Prostate gland (tissue), 2 donors: ENCODE measurements at places on chromosomes 16 and 17.

DNA sequence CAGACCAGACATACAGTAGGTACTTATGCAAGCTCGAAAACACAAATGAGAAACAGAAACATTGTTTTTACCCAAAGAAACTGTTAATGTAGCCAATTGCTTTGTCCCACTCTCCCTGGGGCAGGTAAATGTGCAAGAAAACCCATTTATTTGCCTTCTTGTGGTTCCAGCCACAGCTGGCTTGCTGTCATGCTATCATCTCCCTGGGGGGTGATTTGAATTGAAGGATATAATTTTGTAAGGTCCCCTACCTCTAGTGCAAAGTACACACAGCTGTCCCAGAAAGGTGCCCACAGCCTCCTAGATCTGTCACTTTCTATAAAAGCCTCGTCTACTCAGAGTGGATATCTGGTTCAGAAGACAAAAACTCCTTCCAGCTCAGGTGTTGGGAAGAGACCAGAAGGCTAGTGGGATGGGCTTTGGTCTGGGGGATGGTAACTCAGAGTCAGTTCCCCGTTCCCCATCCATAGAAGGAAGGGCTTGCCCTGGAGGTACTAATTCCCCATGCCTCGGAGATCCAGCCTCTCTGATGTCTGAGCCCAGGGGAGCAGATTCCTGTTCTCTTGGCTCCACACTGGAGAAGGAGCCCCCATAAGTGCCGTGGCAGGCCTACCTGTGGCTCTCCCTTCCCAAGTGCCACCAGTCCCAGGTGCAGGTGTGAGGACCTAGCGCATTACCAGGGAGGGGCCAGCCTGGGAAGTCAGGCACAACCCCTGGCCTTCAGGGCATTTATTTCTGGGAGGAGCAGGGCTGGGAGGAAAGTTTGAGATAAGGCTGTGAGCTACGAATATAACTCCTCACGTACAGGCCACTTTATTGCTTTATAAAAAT, 2.4 kb upstream of the PRR15L start:
- DNase-seq, result no peak

GRCh38 chr16:51941412-51941811, 605.5 kb downstream of the TOX3 start:
- no peak for DNase-seq

DNA sequence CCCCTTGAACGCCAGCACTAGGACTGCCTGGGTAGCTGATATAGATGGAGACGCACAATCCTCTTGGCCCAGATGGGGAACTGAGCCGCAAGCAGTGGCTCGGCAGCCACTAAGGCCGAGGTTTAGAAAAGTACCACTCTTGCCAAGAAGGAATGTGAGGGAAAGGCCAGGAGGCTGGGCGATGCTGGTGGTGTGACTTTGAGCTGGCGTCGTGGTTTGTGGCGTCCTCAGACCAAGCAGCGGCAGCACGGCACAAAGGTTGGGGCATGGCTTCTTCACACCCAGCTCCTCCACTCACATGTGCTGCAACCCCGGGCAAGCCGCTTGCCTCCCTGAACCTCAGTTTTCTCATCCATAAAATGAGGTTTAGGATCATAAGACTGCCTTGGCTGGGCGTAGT, 15.6 kb downstream of the DCAKD start:
- DNase-seq, result no peak

GRCh38 chr17:7307686-7308624, 527 bp downstream of the EIF5A start:
- no peak for DNase-seq

GRCh38 chr16:76696876-76697275, 419.7 kb downstream of the CNTNAP4 start:
- DNase-seq, result no peak

DNA sequence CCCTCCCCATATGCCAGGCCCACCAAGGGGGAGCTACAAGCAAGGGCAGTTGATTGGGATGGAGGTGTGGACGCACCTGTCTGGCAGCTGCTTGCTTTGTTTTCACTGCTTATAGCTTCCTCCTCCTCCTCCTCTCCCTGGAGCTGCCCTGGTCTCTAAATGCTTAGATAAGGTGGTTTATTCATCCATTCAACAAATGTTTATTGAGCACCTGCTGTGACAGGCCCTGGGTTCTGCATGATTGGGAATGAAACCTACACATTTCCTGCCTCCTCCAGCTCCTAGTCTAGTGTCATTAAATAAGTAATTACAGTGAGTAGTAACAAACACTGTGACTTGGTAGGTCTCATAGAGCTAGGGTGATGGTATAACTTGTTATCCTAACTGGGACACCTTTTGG, 17.4 kb upstream of the MAP3K14 start:
- no peak for DNase-seq

DNA sequence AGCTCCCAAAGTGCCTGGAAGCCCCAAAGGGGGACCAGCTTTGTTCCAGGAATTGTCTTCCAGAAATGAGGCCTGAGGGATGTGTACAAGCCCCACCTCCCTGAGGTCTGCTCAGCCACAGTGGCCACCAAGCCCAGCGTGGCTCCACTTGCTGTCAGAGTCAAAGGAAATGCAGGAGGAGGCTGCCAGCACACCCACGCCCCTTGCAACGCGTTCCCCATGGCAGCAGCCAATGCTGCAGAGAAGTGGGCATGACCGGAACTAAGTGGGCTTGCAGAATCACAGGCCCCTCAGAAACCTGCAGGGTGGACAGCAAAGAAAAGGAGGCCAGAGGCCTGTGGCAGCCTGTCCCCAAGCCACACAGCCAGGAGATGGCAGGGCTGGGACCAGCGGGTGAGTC, 320.8 kb downstream of the FOXL1 start:
- no peak for DNase-seq

DNA sequence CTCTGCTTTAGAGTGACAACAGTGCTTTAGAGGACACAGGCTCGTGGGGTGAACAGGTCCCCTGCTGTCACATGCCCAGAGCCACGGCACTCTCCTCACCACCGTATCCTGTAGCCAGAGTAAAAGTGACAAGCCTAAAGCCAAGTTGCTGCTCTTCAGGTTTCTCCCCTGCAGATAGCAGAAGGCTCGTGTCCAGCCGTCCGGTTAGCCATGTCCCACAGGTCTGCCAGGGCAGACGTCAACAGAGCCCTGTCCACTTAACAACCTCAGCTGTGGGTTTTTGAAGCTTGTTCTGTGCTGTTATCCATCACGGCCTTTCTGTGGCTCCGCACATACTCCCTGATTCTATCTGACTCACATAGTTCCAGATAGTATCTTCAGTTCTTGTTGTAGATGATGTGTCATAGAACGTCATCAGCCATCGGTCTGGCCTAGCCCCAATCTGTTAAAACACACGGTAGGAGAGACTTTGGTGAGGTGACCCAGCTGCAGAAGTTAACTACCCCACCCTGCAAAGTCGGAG, 100.7 kb downstream of the SOCS1 start:
- DNase-seq, result no peak

DNA sequence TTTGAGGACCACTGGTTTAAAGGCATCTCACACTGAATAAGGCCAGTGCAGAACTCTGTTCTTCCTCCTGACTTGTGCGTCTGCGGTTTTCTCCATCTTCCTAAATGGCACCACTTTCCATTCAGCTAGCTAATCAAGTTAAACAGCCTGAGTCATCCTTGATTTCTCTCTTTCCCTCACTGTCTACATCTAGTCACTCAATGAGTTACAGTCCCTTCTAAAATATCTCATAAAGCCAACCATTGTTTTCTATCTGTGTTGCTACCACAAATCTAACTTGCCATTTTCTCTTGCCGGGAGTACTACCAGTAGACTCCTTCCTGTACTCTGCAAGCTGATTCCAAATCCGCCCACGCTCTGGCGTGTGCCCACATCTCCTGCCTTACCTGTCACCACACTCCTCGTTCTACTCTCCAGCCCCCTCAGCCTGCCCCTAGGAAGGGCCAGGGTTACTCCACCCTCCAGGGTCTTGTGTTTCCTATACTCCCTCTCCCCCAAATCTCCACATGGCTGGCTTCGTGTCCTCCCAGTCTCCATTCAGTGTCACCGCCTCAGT, 324.5 kb downstream of the SNX29 start:
- DNase-seq, result no peak

DNA sequence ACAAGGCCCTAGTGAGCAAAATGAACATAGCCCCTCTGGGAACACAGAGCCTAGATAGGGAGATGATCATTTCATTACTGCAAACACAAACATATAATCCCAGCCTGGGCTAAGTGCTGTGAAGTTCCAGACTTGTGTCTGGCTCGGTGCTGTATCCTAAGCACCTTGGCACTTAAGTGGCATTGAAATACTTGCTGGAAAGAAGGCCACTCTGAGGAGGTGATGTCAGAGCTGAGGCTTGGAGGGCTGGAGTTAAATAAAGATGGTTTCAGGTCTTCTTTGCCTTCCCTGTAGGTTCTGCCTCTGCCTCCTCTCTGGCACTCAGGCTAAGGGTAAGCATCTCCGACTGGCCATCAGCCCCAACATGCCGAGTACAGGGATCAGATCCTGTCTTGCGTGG, 2.4 kb upstream of the CACNA1G start:
- no peak for DNase-seq

GRCh38 chr16:7044331-7044730, 288.3 kb upstream of the RBFOX1 start:
- DNase-seq, result no peak

DNA sequence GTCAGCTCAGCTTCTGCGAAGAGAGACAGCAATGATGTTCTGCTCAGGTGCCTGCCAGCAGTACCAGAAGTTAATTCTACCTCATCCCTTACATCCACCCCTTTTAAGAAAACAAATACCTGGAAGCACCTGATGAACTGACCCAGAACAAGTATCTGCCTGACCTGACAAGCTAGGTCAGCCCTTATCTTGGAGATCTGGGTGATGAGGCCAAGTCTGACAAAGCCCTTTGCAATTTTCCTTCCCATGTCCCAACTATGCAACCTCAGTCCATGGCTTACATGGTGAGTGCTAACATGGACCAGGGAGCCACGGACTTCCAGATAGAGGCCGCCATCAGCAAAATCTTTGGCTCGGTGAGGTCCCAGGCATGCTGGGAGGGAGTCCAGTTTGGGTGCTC, 3.6 kb downstream of the ACADVL start:
- DNase-seq, result no peak

- no peak for DNase-seq
These were observed 26.0 kb upstream of the LASP1NB start for GRCh38 chr17:38899421-38899820.

- peak; percentile 16 for DNase-seq
These were observed 188.6 kb upstream of the PSMD7 start for GRCh38 chr16:74107795-74108610.

DNA sequence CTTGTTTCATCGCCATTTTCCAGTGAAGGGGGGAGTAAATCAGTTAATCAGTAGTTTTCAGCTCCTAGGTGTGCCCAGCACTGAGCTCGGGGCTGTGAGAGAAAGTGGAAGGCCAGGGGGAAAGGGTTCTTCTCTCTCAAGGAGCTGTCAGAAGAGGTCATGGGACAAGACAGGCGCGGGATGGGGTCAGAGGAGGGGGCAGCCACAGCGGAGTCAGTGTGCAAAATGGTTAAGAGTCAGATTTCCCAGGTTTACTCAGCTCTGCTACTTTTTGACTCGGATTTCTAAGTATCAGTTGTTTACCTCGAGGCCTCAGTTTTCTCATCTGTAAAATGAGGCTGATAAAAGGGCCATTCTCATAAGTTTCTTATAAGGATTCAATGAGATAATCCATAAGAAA, 4.3 kb upstream of the XYLT1 start:
- DNase-seq, result no peak

GRCh38 chr17:59332749-59333377, 1.4 kb downstream of the YPEL2 start:
- DNase-seq, result peak; percentile 36

DNA sequence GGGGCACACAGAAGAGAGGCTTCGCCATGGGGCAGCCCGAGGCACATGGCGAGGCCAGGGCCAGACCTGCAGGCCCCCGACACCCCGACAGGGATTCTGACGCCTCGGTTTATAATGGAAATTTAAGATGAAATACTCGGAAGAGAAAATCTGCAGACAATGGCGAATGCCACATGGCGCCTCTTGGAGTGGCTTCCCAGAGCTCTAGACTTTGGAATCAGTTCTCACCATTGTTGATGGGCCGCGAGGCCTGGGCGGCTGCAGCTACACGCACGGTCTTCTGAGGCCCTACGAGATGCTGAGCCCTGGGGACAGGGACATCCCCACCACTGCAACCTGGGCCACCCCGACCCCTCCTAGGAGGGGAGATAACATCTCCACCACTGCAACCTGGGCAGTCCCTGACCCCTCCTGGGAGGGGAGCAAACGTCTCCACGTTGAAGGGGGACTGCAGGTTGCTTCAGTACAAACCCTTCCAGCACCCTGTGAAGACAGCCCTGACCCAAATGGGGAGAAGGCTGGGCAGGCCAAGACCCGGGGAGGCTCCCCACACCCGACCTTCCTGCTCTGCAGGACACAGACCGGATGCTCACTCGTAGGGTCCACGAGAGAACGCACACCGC, 56.9 kb downstream of the LMF1 start:
- DNase-seq, result no peak

GRCh38 chr17:48840441-48840840, 9.6 kb downstream of the CALCOCO2 start:
- DNase-seq, result no peak

DNA sequence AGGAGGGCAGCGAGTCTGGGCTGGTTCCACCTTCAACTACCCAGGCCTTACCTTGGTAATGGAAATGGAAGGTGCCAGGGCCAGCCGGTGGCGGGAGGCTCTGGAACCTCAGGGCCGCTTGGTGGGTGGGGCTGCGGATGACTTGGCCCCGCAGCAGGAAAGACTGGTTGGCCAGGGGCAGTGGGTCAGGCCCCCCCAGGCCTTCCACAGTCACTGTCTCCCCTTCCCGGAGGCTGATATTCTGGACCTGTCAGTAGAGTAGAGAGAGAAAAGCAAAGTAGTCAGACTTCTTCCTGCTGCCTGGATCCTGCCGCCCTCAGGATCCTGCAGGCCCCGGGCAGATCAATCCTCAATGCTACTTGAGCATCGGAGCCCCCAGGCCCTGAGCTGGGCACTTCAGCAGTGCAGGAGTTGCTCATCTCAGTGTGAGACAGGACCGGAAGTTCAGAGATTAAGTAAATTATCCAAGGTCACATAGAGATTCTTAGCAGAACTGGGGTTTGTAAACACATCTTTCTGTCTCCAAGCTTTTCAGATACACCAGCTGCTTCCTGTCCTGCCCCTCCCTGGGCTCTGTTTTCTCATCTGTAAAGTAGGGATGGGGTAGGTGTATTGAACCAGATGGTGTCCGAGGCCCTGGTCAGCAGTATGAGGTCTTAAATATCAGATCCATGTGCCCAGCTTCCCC, 18.5 kb upstream of the PHF12 start:
- no peak for DNase-seq

DNA sequence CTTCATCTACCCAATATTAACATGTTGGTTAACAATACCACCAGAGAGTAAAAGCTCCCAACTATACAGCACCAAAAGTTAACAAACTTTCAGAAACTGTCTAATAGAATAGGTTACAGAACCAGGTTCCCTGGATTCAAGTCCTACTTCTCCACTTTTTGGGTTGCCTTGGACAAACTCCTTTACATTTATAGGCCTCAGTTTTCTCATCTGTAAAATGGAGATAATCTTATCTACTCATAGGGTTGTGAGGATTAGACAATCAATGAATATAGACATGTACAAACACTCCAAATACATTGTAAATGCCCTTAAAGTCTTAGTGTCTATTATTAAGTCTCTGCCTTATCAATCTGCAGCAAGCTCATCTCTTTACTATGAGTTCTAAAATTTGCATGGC, 435.2 kb downstream of the ZFHX3 start:
- no peak for DNase-seq
